ENCODE measurements at places on chromosomes 3 and 15. TPM values are rescaled to one million over a fixed set of nuclear protein-coding genes. Genes with fewer than 3 reads are reported as not detected.

Gene HYKK
- 1.4 TPM for total RNA-seq

Gene GP9
- not detected for total RNA-seq

Gene CXCR6
- 27.9 TPM for total RNA-seq

Gene FBXL22
- total RNA-seq = 0.83 TPM

Gene MORC1
- not detected for total RNA-seq

Gene NDN
- 3.9 TPM for total RNA-seq

Gene TNNC1
- total RNA-seq = 0.32 TPM

Gene ZNF639
- 37.0 TPM for total RNA-seq

Gene TBC1D23
- 18.3 TPM for total RNA-seq

Gene RASA2
- 39.2 TPM for total RNA-seq

Gene CLRN1
- total RNA-seq = not detected

Gene SEMA3G
- 0.13 TPM for total RNA-seq

Gene OR5H15
- not detected for total RNA-seq

Gene PPP4R2
- total RNA-seq = 113 TPM

Gene LRRK1
- total RNA-seq = 2.0 TPM

Gene TMEM212
- not detected for total RNA-seq

Gene BTLA
- total RNA-seq = 39.4 TPM

Gene NR2F2
- not detected for total RNA-seq

Gene NAALADL2
- total RNA-seq = not detected

Gene IL17RD
- not detected for total RNA-seq

Gene PLA2G4F
- not detected for total RNA-seq

Gene COPB2
- total RNA-seq = 103 TPM

Gene LRRIQ4
- 0.10 TPM for total RNA-seq

Gene DISP2
- total RNA-seq = 0.54 TPM

Gene TGM4
- not detected for total RNA-seq

Gene THAP10
- not detected for total RNA-seq

Gene RBP2
- not detected for total RNA-seq

Gene CP
- total RNA-seq = not detected

Gene ZKSCAN7
- total RNA-seq = 0.73 TPM

Gene SLC25A20
- total RNA-seq = 17.4 TPM

Gene PODXL2
- 9.7 TPM for total RNA-seq

Gene GTF2E1
- 25.3 TPM for total RNA-seq

Gene SLCO2A1
- not detected for total RNA-seq

Gene ARRDC4
- 1.5 TPM for total RNA-seq

Gene PHLDB2
- total RNA-seq = 0.61 TPM

Gene CISH
- total RNA-seq = 341 TPM

Gene LMLN
- 2.8 TPM for total RNA-seq

Gene EOMES
- 30.7 TPM for total RNA-seq

Gene EIF3J
- total RNA-seq = 163 TPM

Gene ISL2
- total RNA-seq = 1.3 TPM

Gene EIF4G1
- total RNA-seq = 706 TPM

Gene SPTBN5
- 1.2 TPM for total RNA-seq

Gene C3orf33
- 2.0 TPM for total RNA-seq

Gene PLIN1
- total RNA-seq = not detected

Gene SIDT1
- 12.2 TPM for total RNA-seq

Gene FOXP1
- 97.6 TPM for total RNA-seq

Gene SEMA6D
- not detected for total RNA-seq

Gene SHC4
- total RNA-seq = 26.4 TPM

Gene IRAK2
- 8.6 TPM for total RNA-seq

Gene MYO5C
- total RNA-seq = 0.54 TPM

Gene NDUFB5
- 81.5 TPM for total RNA-seq

Gene CPN2
- not detected for total RNA-seq

Gene PLA2G4E
- total RNA-seq = not detected

Gene DUOX1
- total RNA-seq = 0.10 TPM

Gene ACKR2
- 0.66 TPM for total RNA-seq
